ENCODE measurements at places on chromosomes 4 and X.

DNA sequence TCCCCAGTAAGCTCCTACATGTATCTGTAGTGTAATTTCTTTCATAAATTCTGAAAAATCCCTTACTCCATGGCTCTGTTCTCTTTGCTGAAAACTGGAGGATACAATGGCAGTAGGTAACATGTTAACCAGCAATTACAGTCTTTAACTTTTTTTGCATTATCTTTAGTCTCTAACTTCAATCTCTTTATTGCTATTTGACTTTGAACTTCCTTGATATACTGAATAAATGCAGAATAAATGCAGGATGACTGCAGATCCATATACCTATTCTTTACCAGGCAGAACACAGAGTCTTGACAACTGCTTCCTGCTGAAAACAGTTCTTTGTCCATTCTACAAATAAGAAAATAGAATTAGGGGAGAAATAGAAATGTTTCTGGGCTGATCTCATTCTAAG lies 101.3 kb downstream of the SLC7A11 start:
- no peak for DNase-seq
- H3K36me3 ChIP-seq: no peaks in the 10 kb centered on the region
- H3K4me3 ChIP-seq: no peak overlapping the region
- no peak overlapping the region for H3K27ac ChIP-seq

DNA sequence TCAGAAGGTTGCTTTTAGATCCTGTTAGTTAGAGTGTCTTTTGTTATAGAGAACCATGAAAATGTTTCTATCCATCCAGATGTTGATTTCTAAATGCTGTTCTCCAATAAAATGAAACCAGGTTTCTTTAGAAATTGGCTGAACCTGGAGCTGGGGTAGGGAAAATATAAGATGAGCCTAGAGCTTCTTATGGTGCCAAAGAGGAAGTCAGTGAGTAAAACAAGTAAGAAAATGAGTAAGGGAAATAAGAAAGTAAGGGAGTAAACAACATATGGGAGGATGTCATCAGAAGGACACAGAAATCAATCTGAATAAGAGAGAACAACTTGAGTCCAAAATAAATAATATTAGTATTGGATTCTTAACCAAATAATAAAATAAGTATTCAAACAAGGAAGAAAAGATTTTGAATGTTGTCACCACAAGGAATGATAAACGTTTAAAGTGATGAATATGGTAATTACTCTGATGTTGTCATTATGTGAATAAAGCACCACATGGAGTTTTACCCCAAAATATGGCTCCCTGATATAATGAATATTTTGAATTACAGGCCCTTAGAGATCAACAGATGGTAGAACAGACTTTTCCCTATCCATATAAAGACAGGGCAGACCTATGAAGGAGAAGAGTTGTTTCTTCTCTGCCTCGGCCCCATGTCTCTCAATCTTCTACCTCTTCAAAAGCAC lies 506.1 kb downstream of the IL15 start:
- H3K27me3 ChIP-seq: no peaks in the 10 kb centered on the region
- H3K36me3 ChIP-seq: peaks cover 46% of the 10 kb centered on the region
- H3K4me3 ChIP-seq: no peak overlapping the region
- H3K27ac ChIP-seq: peak overlapping the region; percentile 39

- H3K4me3 ChIP-seq: no peak overlapping the region
- no peaks in the 10 kb centered on the region for H3K36me3 ChIP-seq
- H3K27me3 ChIP-seq: no peaks in the 10 kb centered on the region
- H3K4me1 ChIP-seq: peaks cover 35% of the 10 kb centered on the region
- DNase-seq: peak; percentile 46
- H3K27ac ChIP-seq: no peak overlapping the region
These were observed 82.4 kb upstream of the MTM1 start for GRCh38 chrX:150486011-150486410.

DNA sequence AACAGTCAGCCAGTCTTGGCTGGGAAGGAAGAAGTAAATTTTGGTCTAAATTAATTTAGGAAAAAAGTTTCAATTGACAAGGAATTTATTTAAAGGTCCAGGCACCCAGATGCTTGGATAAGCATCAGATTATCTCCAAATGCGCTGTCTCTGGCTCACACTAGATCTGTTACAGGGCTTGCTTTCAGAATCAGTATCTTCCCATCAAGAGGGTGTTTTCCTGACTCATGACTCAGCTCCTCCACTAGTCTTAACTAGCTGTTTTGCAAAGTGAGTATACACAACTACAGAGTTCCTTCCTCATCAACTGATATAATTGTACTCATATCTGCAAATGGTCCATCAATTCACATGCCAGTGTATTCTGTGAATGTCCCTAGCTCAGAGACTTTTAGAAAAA lies 482.1 kb upstream of the CPEB2 start:
- H3K36me3 ChIP-seq: no peaks in the 10 kb centered on the region
- no peak overlapping the region for H3K4me3 ChIP-seq
- no peak overlapping the region for H3K27ac ChIP-seq

DNA sequence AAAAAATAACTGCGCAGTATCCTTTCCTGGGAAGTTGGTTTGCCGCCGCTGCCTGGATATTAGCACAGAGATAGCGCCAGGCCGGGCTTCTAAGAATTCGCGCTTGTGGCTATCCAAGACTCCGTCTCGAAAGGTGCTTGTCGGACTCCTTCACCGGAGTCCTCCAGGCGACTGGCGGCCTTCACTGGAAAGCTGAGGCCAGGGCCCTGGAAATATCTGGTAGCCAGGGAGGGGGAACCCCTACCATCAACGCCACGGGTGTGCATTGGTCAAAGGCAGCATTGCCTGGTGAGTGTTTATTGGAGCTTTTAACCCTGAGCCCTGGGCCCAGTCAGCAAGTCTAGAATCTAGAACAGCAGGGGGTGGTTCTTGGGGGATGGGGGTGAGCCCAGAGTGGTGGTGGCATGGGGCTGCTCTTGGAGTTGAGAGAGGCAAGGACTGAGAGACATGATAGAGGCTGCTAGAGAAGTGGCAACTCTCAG lies 577 bp upstream of the PIM2 start:
- peaks cover 51% of the 10 kb centered on the region for H3K36me3 ChIP-seq
- peak overlapping the region; percentile 96 for H3K4me3 ChIP-seq
- no peaks in the 10 kb centered on the region for H3K27me3 ChIP-seq
- peak overlapping the region; percentile 94 for H3K27ac ChIP-seq
